T-cell (primary cell): ENCODE measurements at places on chromosomes 7 and 10. TPM values are rescaled to one million over a fixed set of nuclear protein-coding genes. Genes with fewer than 3 reads are reported as not detected.

The CLDN4 gene
- 1.3 TPM for total RNA-seq

The RTKN2 gene
- 10.7 TPM for total RNA-seq

The ZPBP gene
- not detected for total RNA-seq

The ABCA13 gene
- not detected for total RNA-seq

The NPSR1 gene
- total RNA-seq: not detected

The GAD2 gene
- not detected for total RNA-seq

The SEMA3E gene
- total RNA-seq: not detected

The NRCAM gene
- 5.0 TPM for total RNA-seq

DNA sequence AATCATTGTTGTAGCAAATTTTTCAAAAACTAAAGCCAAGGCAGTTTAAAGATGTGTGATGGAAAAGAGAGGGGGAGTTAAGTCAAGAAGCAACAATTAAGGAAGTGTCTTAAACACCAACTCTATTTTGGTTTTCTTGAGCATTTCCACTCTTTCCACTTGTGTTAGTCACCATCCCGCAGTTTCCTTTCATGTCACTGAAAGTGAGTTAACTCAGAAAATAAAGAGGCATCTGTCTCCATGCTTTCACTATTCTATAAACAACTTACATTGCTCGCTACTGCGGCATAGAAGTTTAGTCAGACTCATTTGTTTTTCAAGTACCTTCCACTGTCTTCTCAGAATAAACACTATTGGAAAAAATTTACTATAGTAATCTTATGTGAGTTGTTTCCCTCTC, 284.9 kb upstream of the SEMA3D start:
- DNase-seq: no peak
- H3K36me3 ChIP-seq: no peaks in the 10 kb centered on the region
- no peak overlapping the region for H3K4me3 ChIP-seq
- H3K27me3 ChIP-seq: no peaks in the 10 kb centered on the region

- peaks cover 4% of the 10 kb centered on the region for H3K36me3 ChIP-seq
- no peak overlapping the region for H3K4me3 ChIP-seq
- H3K27ac ChIP-seq: no peak overlapping the region
Measured at GRCh38 chr7:585873-586272, 66.2 kb upstream of the PDGFA start.

- no peak overlapping the region for H3K4me3 ChIP-seq
- H3K27me3 ChIP-seq: no peaks in the 10 kb centered on the region
- no peak overlapping the region for H3K27ac ChIP-seq
- no peaks in the 10 kb centered on the region for H3K36me3 ChIP-seq
Measured at GRCh38 chr7:17275749-17276671, 22.4 kb upstream of the AHR start.

GRCh38 chr10:53664282-53665019, 891.9 kb upstream of the MBL2 start:
- no peaks in the 10 kb centered on the region for H3K36me3 ChIP-seq
- H3K27me3 ChIP-seq: no peaks in the 10 kb centered on the region
- DNase-seq: no peak

- H3K36me3 ChIP-seq: peaks cover 10% of the 10 kb centered on the region
- H3K4me1 ChIP-seq: no peaks in the 10 kb centered on the region
- H3K4me3 ChIP-seq: no peak overlapping the region
- DNase-seq: no peak
- H3K27me3 ChIP-seq: no peaks in the 10 kb centered on the region
Measured at GRCh38 chr7:103123529-103123928, 25.4 kb downstream of the NAPEPLD start.

- no peaks in the 10 kb centered on the region for H3K36me3 ChIP-seq
- no peak overlapping the region for H3K27ac ChIP-seq
- no peak overlapping the region for H3K4me3 ChIP-seq
- H3K4me1 ChIP-seq: peaks cover 4% of the 10 kb centered on the region
Measured at GRCh38 chr10:23342213-23342884, 2.2 kb downstream of the C10orf67 start.

GRCh38 chr7:151740081-151740851, 136.6 kb downstream of the PRKAG2 start:
- H3K4me1 ChIP-seq: peaks cover 25% of the 10 kb centered on the region
- no peaks in the 10 kb centered on the region for H3K27me3 ChIP-seq
- no peak overlapping the region for H3K4me3 ChIP-seq
- no peak for DNase-seq
- peaks cover 2% of the 10 kb centered on the region for H3K36me3 ChIP-seq

DNA sequence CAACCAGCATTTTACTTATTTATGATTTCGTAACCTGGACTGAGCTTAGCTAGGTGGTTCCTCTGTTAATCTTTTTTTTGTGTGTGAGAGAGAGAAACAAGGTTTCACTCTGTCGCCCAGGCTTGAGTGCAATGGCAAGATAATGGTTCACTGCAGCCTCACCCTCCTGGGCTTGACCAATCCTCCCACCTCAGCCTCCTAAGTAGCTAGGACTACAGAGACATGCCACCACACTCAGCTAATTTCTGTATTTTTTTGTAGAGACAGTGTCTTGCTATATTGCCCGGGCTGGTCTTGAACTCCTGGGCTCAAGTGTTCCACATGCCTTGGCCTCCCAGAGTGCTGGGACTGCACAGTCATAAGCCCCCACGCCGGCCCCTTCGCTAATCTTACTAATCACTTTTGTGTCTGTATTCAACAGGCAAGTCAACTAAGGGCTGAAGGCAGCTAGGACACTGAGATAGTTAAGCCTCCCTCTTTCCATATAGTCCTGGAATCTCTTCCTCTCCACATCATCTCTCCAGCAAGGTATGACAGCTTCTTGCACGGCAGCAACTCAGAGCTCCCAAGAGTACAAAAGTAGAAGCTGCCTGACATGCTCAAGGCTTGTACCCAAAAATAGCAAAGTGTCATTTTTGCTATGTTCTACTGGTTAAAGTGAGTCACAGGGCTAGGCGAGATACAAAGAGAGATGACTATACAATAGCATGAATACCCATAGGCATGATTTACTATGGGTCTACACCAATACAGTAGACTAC, 11.3 kb downstream of the KMT2C start:
- H3K27ac ChIP-seq: no peak overlapping the region
- no peaks in the 10 kb centered on the region for H3K27me3 ChIP-seq
- H3K4me3 ChIP-seq: no peak overlapping the region
- no peak for DNase-seq
- peaks cover 29% of the 10 kb centered on the region for H3K4me1 ChIP-seq

DNA sequence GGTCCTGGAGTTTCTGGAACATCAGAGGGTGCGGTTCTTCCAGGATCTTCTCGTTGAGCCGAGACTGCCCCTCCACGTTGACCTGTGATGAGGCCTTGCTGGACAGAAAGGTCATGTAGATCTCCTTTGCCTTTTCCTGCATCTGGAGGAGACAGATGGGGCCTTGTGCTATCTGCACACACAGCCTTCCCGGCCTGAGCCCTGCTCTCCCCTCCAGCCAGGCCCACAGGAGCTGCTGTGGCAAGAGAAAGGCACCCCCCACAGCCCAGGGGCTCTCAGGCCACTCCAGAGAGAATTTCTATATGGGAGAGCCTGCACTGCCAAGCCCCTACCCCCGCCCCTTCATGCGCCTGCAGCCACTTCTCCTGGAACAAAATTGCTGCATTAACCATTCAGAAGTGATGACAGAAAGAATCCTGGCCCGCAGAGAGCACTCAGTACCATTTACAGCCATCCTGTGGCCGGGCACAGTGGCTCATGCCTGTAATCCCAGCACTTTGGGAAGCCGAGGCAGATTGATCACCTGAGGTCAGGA, 26.9 kb downstream of the RGS10 start:
- DNase-seq: no peak
- peaks cover 56% of the 10 kb centered on the region for H3K4me1 ChIP-seq
- peaks cover 52% of the 10 kb centered on the region for H3K36me3 ChIP-seq
- no peaks in the 10 kb centered on the region for H3K27me3 ChIP-seq
- no peak overlapping the region for H3K4me3 ChIP-seq

- H3K4me3 ChIP-seq: no peak overlapping the region
- no peak for DNase-seq
- peaks cover 15% of the 10 kb centered on the region for H3K4me1 ChIP-seq
- H3K27me3 ChIP-seq: no peaks in the 10 kb centered on the region
- no peak overlapping the region for H3K27ac ChIP-seq
- no peaks in the 10 kb centered on the region for H3K36me3 ChIP-seq
Measured at GRCh38 chr7:664997-665735, 61.3 kb upstream of the DNAAF5 start.

DNA sequence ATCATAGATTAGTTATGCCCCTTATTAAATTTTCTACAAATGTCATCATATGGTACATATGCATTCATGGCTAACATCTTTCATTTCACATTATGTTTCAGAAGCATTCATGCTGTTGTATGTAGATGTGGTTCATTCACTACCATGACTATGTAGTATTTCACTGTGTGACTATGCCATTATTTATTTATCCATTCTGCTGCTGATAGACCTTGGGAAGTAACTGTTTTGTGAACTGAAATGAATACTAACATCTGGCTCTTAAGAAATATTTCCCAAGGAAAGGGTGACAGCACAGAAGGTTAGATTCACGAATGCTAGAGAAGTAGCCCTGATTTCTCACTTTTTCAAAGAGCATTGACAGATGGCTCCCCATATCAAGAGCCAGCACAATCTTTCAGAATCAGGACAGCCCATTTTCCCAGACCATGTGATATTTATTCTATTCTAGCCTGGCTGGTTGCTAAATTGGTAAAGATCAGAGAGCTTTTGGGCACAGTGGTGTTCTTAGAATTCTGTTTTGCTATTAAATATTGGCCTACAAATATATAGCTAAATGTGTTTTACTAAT, 157.4 kb downstream of the DYNC1I1 start:
- no peak overlapping the region for H3K27ac ChIP-seq
- no peak overlapping the region for H3K4me3 ChIP-seq
- DNase-seq: no peak
- no peaks in the 10 kb centered on the region for H3K4me1 ChIP-seq
- H3K36me3 ChIP-seq: no peaks in the 10 kb centered on the region

- H3K27me3 ChIP-seq: no peaks in the 10 kb centered on the region
- DNase-seq: no peak
- H3K36me3 ChIP-seq: peaks cover 10% of the 10 kb centered on the region
Measured at GRCh38 chr10:99393036-99393435, 37.4 kb downstream of the GOT1 start.

- H3K27ac ChIP-seq: no peak overlapping the region
- no peak overlapping the region for H3K4me3 ChIP-seq
- H3K4me1 ChIP-seq: no peaks in the 10 kb centered on the region
- H3K27me3 ChIP-seq: peaks cover 30% of the 10 kb centered on the region
Measured at GRCh38 chr10:47405857-47406547, 21.9 kb upstream of the ZNF488 start.

DNA sequence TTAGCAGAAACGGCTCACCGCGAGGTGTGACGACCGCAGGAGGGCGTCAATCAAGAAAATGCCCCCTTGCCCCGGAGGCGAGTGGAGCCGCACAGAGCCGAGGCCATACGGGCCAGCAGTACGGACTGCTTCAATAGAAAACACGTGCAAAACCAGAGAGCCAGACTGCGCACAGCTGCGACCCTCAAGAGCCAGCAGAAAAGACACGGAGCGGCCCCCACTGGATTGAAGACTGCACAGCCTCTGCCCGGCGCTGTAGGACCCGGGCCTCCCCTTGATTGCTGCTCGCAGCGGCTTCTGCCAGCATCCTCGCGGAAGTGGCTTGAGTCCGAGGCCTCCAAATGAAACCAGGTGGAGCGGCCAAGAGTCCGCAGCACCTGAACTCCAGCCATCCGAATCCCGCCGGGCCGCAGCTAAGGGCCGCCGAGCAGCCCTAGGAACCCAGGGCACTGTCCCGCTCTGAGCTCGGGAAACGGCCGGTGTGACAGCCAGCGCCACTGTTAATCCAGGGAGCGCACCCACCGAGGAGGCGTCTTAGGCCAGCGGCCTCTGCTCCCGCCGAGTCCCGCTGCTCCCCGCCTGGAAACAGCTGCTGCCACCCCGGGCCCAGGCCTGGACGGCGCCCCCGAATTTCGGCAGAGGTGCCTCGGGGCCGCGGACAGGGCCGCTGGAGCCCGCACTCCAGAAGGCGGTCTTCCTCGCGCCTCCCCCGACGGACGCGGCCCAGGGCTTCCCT, 660 bp upstream of the HHEX start:
- H3K4me1 ChIP-seq: peaks cover 14% of the 10 kb centered on the region

- no peak for DNase-seq
- no peak overlapping the region for H3K4me3 ChIP-seq
- H3K36me3 ChIP-seq: peaks cover 69% of the 10 kb centered on the region
- H3K27ac ChIP-seq: no peak overlapping the region
- no peaks in the 10 kb centered on the region for H3K4me1 ChIP-seq
Measured at GRCh38 chr7:135189961-135190360, 19.5 kb upstream of the CYREN start.

DNA sequence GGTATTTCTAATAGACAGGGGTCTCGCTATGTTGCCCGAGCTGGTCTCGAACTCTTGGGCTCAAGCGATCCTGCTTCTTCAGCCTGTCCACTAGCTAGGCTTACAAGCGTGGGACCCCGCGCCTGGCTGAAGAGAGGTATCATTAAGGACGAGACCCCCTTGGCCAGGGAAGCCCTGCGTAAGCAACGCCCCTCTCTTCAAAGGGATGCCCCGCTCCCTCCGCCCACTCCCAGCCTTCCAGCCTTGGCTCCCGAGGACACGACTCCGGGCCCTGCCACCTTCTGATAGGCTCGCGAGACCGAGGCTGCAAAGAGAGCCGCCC, 220 bp upstream of the ZKSCAN5 start:
- no peaks in the 10 kb centered on the region for H3K27me3 ChIP-seq
- H3K27ac ChIP-seq: peak overlapping the region; percentile 82
- H3K4me3 ChIP-seq: peak overlapping the region; percentile 84

DNA sequence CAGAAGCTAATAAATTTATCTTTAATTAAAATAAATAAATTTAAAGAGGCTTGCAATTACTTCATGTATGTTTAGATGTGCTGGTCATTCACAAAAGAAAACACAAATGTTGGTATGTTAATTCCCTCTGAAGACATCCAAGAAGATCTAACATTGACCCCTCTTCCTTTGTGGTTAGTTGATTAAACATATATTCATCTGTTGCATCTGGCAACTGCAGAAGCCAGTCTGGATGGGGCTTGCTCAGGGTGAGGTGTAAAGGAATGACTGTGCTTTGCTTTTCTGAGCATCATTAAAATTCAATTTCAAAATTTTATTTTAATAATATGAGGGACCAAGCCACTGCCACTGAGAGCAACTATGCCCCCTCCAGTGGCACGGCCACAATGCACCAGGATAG, 36.4 kb upstream of the FERD3L start:
- DNase-seq: no peak
- H3K4me3 ChIP-seq: no peak overlapping the region
- H3K27me3 ChIP-seq: no peaks in the 10 kb centered on the region
- no peaks in the 10 kb centered on the region for H3K36me3 ChIP-seq
- H3K4me1 ChIP-seq: no peaks in the 10 kb centered on the region

DNA sequence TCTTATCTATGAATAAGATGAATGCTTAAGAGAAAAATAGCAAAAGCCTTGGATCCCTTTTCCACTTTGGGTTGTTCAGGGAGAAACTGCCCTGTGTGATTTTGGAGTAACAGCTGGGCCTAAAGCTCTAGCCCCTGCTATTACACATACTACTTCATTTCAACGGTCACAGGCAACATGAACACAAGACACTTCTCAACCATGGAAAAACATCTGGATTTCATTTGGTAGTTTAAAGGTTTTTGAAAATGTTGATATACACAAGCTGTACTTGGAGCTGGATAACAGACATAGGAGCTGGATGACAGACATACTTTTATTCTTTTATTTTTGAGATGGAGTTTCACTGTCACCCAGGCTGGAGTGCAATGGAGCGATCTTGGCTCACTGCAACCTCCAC, 2.7 kb upstream of the CHUK start:
- no peak overlapping the region for H3K27ac ChIP-seq
- no peaks in the 10 kb centered on the region for H3K27me3 ChIP-seq
- peaks cover 49% of the 10 kb centered on the region for H3K36me3 ChIP-seq
- peaks cover 7% of the 10 kb centered on the region for H3K4me1 ChIP-seq
